ENCODE measurements at places on chromosomes 13 and 19.

GRCh38 chr13:101398920-101399319 lies 17.4 kb downstream of the NALCN start:
- DNase-seq = no peak

- DNase-seq = no peak
Measured at GRCh38 chr13:66509175-66509574, 721.0 kb downstream of the PCDH9 start.

DNA sequence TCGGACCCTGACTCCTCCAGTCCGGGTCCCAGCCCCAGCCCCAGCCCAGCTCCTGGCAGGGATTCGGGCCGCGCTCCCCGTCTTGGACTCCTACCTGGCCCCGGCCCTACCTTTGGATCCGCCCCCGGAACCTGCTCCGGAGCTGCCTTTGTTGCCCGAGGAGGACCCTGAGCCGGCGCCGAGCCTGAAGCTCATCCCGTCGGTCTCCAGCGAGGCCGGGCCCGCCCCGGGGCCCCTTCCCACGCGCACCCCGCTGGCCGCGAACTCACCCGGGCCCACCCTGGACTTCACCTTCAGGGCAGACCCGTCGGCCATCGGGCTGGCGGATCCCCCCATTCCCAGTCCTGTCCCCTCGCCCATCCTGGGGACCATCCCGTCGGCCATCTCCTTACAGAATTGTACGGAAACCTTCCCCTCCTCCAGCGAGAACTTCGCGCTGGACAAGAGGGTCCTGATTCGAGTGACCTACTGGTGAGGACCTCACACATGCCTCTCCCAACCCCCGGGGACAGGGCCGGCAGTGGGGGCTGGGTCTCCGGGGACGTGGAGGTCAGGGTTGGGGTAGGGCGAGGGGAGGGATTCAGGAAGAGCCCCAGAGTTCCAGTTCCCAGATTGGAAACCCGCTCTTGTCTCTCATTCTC lies 732 bp downstream of the SELENOV start:
- DNase-seq = no peak

GRCh38 chr13:100887729-100888151 lies 213.1 kb upstream of the TMTC4 start:
- DNase-seq = peak; percentile 66

GRCh38 chr19:1907563-1908363 lies 2.6 kb downstream of the ADAT3 start:
- DNase-seq = no peak

GRCh38 chr13:78686461-78686860 lies 27.5 kb upstream of the OBI1 start:
- DNase-seq = no peak
